Activated T-helper 9 cell treated with anti-CD3 and anti-CD28 coated beads, Interleukin-2, amount 50 U/mL, for 16 hours (primary cell): ENCODE measurements at places on chromosomes 2 and 18.

DNA sequence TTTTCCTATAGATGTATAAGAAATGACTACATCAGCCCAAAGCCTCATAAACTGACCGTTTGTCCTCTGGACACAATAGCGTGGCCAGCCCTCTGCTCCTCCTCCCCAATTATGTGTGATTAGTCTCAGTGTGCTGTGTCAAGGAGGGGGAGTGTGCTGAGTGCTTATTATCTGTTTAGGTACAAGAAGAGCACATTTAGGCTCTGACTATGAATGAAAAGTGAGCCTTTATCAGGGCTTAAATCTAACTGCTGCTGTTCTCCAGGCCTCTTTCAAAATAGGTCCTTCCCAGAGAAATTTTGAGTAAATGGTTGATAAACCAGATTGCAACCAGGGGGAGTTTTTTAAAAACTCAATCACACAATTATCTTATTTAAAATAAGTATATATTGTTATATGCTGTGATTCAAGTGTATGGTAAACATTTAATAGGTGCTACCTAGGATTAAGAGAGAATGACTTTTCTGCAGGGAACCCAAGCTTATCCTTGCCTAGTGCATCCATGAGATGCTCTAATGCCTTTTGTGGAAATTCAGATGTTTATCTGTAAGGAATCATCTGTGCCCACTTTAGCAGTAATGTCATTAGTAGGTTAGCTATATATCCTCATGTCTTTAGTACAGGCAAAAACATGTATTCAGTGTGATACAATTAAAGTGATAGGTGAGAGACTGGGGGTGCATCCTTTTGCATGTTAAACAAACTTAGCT, 168.7 kb upstream of the SIX3 start:
- DNase-seq, result no peak

DNA sequence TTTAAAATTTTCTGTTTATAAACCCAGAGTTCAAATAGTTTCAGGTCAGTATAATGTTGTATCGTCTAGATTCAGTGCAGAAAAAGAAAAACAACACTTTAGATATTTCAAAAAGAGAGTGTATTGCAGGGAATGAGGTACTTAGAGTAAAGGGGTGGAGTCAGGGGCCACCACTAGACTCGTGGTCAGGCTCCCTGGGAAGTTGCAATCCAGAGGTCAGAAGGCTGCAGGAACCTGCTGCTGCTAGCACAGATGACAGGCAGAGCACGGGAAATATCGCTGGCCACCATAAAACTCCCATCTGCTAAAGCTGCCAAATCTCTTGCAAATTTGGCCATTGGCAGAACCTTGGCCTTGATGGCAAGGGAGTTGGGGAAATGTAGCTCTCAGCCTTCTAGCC, 64.6 kb downstream of the THNSL2 start:
- DNase-seq, result no peak

GRCh38 chr2:37080689-37081088, 3.5 kb downstream of the HEATR5B start:
- DNase-seq, result no peak

DNA sequence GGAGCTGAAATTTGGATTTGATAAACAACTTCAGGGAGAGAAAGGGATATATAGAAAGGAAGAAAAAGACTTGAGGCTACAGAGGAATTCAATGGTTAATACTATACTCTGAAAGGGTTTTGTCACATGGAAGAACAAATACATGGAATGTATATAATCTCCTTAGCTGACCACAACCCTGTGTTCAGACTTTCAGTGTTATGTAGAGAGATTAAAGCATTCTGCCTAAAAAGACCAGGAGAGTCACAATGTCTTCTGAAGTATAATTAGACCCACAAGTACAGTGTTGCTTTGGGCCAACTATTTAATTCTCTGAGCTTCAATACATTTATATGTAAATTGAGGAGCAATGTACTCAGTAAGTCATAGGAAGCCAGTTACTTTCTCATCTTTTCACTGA, 123.8 kb upstream of the FSHR start:
- no peak for DNase-seq

GRCh38 chr18:5951515-5952091, 56.3 kb upstream of the TMEM200C start:
- no peak for DNase-seq
